ENCODE measurements at places on chromosomes 16 and 17. TPM values are rescaled to one million over a fixed set of nuclear protein-coding genes. Genes with fewer than 3 reads are reported as not detected.
A peak's percentile ranks its signal among the peaks of the same experiment; 100 is the strongest.

- DNase-seq = peak; percentile 87
Observed at GRCh38 chr17:35973333-35974260, 7.7 kb downstream of the CCL16 start.

Gene ASPSCR1
- polyA plus RNA-seq = 24.8 TPM

Gene ARL4D
- polyA plus RNA-seq = 3.8 TPM

- DNase-seq = no peak
Observed at GRCh38 chr16:54059319-54059718, 227.3 kb downstream of the IRX3 start.

DNA sequence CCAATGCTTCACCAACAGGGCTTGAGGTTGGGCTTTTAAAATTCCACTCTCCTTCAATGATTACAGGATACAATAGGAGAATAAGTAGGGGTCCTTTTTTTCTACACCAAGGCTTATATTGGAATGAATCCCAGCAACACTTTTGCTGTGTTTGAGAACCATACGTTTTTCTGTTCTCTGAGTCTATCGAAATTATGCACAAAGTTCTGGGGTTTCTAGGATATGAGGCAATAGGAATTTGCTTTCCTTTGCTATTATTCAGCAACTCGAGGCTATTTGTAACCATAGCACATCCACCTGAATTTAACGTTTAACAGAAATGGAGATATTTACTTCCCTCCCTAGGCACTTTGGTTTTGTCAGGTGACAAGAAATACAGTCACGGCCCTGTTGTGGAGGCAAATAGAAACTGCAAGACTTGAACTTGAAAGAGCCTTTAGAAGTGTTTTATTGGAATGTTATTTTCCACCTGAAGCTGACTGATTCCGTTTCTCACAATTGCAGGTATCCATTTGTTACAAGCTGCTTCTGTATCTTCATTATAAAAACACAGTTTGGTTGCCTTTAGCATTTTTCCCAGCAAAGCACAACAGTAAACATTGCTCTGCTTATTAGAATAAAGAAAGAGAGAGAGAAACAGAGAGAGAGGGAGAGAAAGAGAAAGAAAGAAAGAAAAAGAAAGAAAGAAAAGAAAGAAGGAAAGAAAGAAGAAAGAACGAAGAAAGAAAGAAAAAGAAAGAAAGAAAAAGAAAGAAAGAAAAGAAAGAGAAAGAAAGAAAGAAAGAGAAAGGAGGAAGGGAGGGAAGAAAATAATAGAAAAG lies 109.6 kb downstream of the HS3ST3A1 start:
- DNase-seq = no peak

GRCh38 chr17:80990921-80991644 lies 558 bp upstream of the CHMP6 start:
- no peak for DNase-seq

- DNase-seq = no peak
Observed at GRCh38 chr16:27389272-27389961, 12.6 kb upstream of the IL21R start.

Gene PRSS36
- polyA plus RNA-seq = 0.57 TPM
